PC-9 (cell line): ENCODE measurements at places on chromosomes 7 and 10. TPM values are rescaled to one million over a fixed set of nuclear protein-coding genes. Genes with fewer than 3 reads are reported as not detected.

Gene GJD4
- not detected in 2 replicates for total RNA-seq

DNA sequence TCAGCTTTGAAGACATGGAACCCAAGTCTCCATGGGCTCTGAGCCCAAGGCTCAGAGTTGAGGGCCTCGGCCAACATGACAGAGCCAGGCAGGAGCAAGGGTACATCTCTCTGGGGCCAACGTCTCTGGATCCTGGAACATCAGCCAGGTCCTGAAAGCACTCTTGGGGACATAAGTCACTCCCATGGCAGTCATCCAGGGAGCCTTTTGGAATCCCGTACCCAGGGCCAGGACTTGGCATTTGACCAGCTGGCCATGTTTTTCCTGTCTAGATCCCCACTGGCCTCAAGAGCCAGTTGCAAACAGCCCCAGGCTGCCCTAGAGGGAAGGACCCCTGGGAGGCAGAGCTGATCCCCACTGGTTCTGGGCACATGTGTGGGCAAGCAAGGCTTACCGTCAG is 4.3 kb upstream of the CXCL12 start:
- DNase-seq, result no peak
- H3K27me3 ChIP-seq, result peaks cover 29% of the 10 kb centered on the region; the same call in 1 of the 2 replicates
- H3K36me3 ChIP-seq, result no peaks in the 10 kb centered on the region

Gene H2BK1
- total RNA-seq, result not detected in 2 replicates

- H3K36me3 ChIP-seq, result no peaks in the 10 kb centered on the region
- DNase-seq, result no peak
- peaks cover 5% of the 10 kb centered on the region; the same call in 1 of the 2 replicates for H3K4me1 ChIP-seq
- no peak within 1 kb of the TSS for H3K27ac ChIP-seq
- peaks cover 16% of the 10 kb centered on the region; the same call in 1 of the 2 replicates for H3K27me3 ChIP-seq
These were observed at the start of gene MAGI2 for GRCh38 chr7:79453558-79454360. MAGI2 (minus strand) TSS chr7:79453667; CDS start chr7:79453320, 347 bp downstream.

Gene AIFM2
- total RNA-seq, result 40.3 and 47.0 TPM in 2 replicates

- H3K36me3 ChIP-seq, result no peaks in the 10 kb centered on the region
- no peak overlapping the region for H3K27ac ChIP-seq
- no peak overlapping the region for H3K4me3 ChIP-seq
- H3K27me3 ChIP-seq, result no peaks in the 10 kb centered on the region
These were observed 4.2 kb downstream of the ZNF488 start for GRCh38 chr10:47379901-47380300.

DNA sequence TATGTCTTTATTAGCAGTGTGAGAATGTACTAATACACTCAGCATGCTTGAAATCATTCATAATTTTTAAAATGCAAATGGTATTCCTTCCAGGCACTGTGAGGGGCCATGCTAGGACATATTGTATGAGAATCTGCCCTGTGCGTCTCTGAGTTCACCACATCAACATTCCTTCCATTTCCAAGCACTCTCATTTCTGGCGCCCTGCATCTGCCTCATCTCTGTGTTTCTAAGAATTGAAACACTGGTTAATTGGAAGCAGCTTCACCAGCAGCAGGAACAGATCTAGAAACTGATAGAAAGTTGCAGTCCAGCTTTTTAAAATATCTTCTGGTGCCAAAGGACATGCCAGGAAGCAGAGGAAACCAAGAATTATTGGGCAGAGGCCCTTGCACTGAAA is 555.9 kb upstream of the DPP6 start:
- no peaks in the 10 kb centered on the region for H3K36me3 ChIP-seq
- no peak overlapping the region for H3K4me3 ChIP-seq
- H3K27ac ChIP-seq, result no peak overlapping the region
- DNase-seq, result no peak

GRCh38 chr10:74738542-74738941 is 87.9 kb upstream of the KAT6B start:
- H3K27ac ChIP-seq, result no peak overlapping the region
- no peak overlapping the region for H3K4me3 ChIP-seq
- no peaks in the 10 kb centered on the region for H3K27me3 ChIP-seq
- H3K36me3 ChIP-seq, result no peaks in the 10 kb centered on the region

Gene ACSL5
- total RNA-seq, result 11.7 and 21.4 TPM in 2 replicates

GRCh38 chr10:33935350-33935749 is 600.9 kb upstream of the NRP1 start:
- H3K4me3 ChIP-seq, result no peak overlapping the region
- H3K36me3 ChIP-seq, result no peaks in the 10 kb centered on the region
- H3K27me3 ChIP-seq, result no peaks in the 10 kb centered on the region
- no peak for DNase-seq
- no peak overlapping the region for H3K27ac ChIP-seq
- no peaks in the 10 kb centered on the region for H3K4me1 ChIP-seq

Gene WDFY4
- total RNA-seq, result not detected in 2 replicates

GRCh38 chr7:2598154-2598823 is 33.5 kb upstream of the TTYH3 start:
- DNase-seq, result no peak
- no peak overlapping the region for H3K4me3 ChIP-seq
- H3K36me3 ChIP-seq, result no peaks in the 10 kb centered on the region
- H3K27me3 ChIP-seq, result no peaks in the 10 kb centered on the region

- no peaks in the 10 kb centered on the region for H3K36me3 ChIP-seq
- no peak overlapping the region for H3K27ac ChIP-seq
- no peaks in the 10 kb centered on the region for H3K27me3 ChIP-seq
- H3K4me1 ChIP-seq, result no peaks in the 10 kb centered on the region
- no peak overlapping the region for H3K4me3 ChIP-seq
- DNase-seq, result no peak
These were observed 682.7 kb upstream of the FZD8 start for GRCh38 chr10:36324831-36325230.

DNA sequence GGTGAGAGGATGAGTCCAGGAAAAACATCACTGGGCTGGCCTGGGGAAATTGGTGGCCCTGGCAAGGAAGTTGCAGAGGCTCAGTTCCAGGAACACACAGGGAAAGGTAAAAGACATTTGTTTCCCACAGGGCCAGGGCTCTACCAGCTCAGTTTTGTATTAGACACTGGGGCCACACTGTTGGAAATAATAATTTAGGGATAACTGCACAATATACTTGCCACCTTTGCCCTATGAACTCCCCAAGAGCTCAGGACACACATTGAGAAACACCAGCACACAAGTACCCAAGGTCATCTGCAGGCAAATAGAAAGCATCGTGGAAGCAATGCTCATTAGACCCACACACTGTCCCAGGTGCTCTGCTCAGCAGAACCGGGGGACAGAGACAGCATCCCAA is 617.6 kb downstream of the PTPRN2 start:
- no peak overlapping the region for H3K4me3 ChIP-seq
- peaks cover 75% of the 10 kb centered on the region for H3K27me3 ChIP-seq
- DNase-seq, result no peak
- H3K4me1 ChIP-seq, result no peaks in the 10 kb centered on the region

DNA sequence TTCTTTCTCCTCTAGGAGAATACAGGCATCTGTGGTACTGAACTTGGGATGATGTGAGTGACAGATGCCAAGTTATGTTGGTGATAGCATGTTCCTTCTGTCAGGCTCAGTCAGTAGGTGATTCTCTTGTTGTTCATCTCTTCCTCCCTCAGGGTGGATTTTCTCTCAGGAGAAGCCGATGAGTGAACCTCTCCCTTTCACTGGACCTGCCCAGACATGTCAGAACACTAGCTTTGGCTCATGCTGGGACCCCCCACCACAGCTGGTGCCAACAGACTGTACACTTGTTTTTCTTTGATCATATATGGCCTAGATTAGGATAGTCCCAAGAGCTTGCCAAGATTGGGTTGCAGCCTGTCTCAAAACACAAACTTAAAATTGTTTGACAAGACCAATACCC is 129.4 kb downstream of the BMPER start:
- no peaks in the 10 kb centered on the region for H3K27me3 ChIP-seq
- DNase-seq, result no peak
- no peaks in the 10 kb centered on the region for H3K36me3 ChIP-seq
- peaks cover 24% of the 10 kb centered on the region for H3K4me1 ChIP-seq
- H3K27ac ChIP-seq, result no peak overlapping the region

DNA sequence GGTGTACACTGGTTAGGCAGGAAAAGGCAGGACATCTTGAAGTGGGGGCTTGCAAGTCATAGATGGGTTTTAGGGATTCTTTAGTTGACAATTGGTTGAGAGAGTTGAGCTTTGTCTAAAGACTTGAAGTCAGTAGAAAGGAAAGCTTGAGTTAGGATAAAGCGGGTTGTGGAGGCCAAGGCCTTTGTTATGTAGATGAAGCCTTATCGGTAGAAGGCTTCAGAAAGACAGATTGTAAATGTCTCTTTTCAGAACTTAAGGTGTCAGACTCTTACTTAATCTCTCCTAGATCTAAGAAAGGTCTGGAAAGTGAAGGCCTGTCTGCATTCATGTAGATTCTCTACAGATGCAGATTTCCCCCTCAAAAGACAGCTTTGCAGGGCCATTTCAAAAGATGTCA is 177.4 kb downstream of the HECW1 start:
- H3K27me3 ChIP-seq, result peaks cover 83% of the 10 kb centered on the region
- no peaks in the 10 kb centered on the region for H3K36me3 ChIP-seq
- H3K4me3 ChIP-seq, result no peak overlapping the region

- H3K27me3 ChIP-seq, result peaks cover 96% of the 10 kb centered on the region
- no peaks in the 10 kb centered on the region for H3K36me3 ChIP-seq
These were observed 478.2 kb upstream of the FOXK1 start for GRCh38 chr7:4203626-4204512.

DNA sequence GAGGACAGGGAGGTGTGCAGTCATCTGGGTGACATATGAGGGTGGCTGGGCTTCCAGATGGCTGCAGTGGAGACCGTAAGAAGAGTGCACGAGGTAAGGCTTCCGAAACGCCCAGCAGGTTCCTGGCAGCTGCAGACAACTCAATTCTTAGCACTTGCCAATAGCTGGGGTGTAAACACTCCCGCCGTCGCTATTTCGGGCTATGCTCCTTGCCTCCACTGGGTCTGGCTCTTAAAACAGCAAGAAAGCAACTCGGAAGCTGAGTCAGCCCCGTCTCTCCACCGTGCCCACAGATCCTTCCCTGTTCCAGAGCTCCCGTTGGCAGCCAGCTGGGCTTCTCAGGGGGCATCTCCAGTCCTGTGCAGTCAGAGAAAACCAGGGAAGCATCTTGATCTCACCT is 6.1 kb upstream of the PDGFA start:
- H3K27ac ChIP-seq, result no peak overlapping the region
- H3K27me3 ChIP-seq, result no peaks in the 10 kb centered on the region
- no peaks in the 10 kb centered on the region for H3K36me3 ChIP-seq
- peak; percentile 33 for DNase-seq
- H3K4me3 ChIP-seq, result no peak overlapping the region
- H3K4me1 ChIP-seq, result peaks cover 46% of the 10 kb centered on the region

- H3K36me3 ChIP-seq, result no peaks in the 10 kb centered on the region
- H3K27me3 ChIP-seq, result no peaks in the 10 kb centered on the region
- 0 out of 2 replicates have a peak overlapping the region, but pooled peaks have one; percentile 18 for H3K4me3 ChIP-seq
- H3K27ac ChIP-seq, result peak overlapping the region; percentile 83
- H3K4me1 ChIP-seq, result peaks cover 37% of the 10 kb centered on the region
These were observed 343.3 kb downstream of the FRMD4A start for GRCh38 chr10:13987446-13987845.

Gene NUDT13
- total RNA-seq, result 5.2 TPM in 2 replicates

GRCh38 chr10:119896061-119896655 is 3.6 kb downstream of the SEC23IP start:
- no peaks in the 10 kb centered on the region for H3K27me3 ChIP-seq
- H3K4me3 ChIP-seq, result no peak overlapping the region
- no peak for DNase-seq
- 0 out of 2 replicates have a peak, but pooled peaks cover 8% of the 10 kb centered on the region for H3K36me3 ChIP-seq
- H3K4me1 ChIP-seq, result peaks cover 11% of the 10 kb centered on the region; the same call in 1 of the 2 replicates
- H3K27ac ChIP-seq, result 0 out of 2 replicates have a peak overlapping the region, but pooled peaks have one; percentile 6

DNA sequence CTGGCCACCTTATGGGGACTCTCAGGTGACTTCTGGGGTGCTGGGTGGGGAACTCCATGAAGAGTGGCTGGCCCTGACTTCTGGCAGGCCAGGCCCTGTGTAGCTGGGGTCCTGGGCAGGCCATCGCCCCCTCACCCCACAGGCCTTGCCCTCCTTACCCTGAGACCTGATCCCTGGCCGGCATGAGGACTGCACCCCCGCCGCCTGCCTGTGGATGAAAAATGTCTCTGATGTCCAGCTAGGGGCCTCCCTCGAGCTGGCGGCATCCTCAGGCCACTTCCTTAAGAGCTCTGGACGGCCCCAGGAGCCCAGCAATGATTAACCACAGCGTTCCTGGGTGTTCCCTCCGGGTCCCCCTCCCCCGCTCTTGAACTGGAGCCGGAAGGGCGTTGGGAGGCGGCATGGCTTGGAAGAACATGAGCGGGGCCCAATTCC is 31.8 kb upstream of the SHH start:
- no peak overlapping the region for H3K4me3 ChIP-seq
- H3K27me3 ChIP-seq, result no peaks in the 10 kb centered on the region
- H3K4me1 ChIP-seq, result peaks cover 12% of the 10 kb centered on the region
- H3K27ac ChIP-seq, result no peak overlapping the region
- H3K36me3 ChIP-seq, result no peaks in the 10 kb centered on the region

Gene TSPAN33
- 5.8 and 9.6 TPM in 2 replicates for total RNA-seq

- no peaks in the 10 kb centered on the region for H3K36me3 ChIP-seq
- DNase-seq, result no peak
- H3K27ac ChIP-seq, result no peak overlapping the region
- H3K4me1 ChIP-seq, result no peaks in the 10 kb centered on the region
These were observed 226.6 kb downstream of the ARHGAP12 start for GRCh38 chr10:31702005-31702404.

GRCh38 chr10:50614444-50615137 is 9.2 kb downstream of the SGMS1 start:
- no peaks in the 10 kb centered on the region for H3K36me3 ChIP-seq
- H3K27ac ChIP-seq, result no peak overlapping the region
- H3K4me3 ChIP-seq, result no peak overlapping the region
- H3K27me3 ChIP-seq, result no peaks in the 10 kb centered on the region
- peak; percentile 66 for DNase-seq
